ENCODE measurements at places on chromosomes 13 and 19. TPM values are rescaled to one million over a fixed set of nuclear protein-coding genes. Genes with fewer than 3 reads are reported as not detected.

The PAK4 gene
- 19.0 TPM for total RNA-seq

The NLRP11 gene
- total RNA-seq: not detected

The HNRNPM gene
- 113 TPM for total RNA-seq

The COX7A1 gene
- 2.4 TPM for total RNA-seq

The SPACA4 gene
- total RNA-seq: not detected

The LMTK3 gene
- 0.22 TPM for total RNA-seq

The SCEL gene
- total RNA-seq: not detected

The ZNF541 gene
- total RNA-seq: not detected

The TNNT1 gene
- 2.9 TPM for total RNA-seq

The ZFP82 gene
- 5.5 TPM for total RNA-seq

The P2RY11 gene
- 2.3 TPM for total RNA-seq
